A549 treated with CpdA at 1 μM for 4 hours (cell line): ENCODE measurements at places on chromosomes 3 and 15. TPM values are rescaled to one million over a fixed set of nuclear protein-coding genes. Genes with fewer than 3 reads are reported as not detected.

Gene DAG1
- 43.2 to 58.1 TPM (median 53.4 TPM) in 5 replicates for total RNA-seq

Gene PTH1R
- 0.37 to 0.52 TPM (median 0.48 TPM) in 4 of 5 replicates, not detected in the other for total RNA-seq

Gene C3orf22
- not detected in 5 replicates for total RNA-seq

Gene RTP1
- total RNA-seq: not detected in 5 replicates

Gene NMB
- 15.2 to 25.8 TPM (median 23.7 TPM) in 5 replicates for total RNA-seq

Gene ABHD10
- total RNA-seq: 19.8 to 27.1 TPM (median 22.4 TPM) in 5 replicates

Gene SEMA5B
- 0.17 to 0.40 TPM (median 0.29 TPM) in 5 replicates for total RNA-seq

Gene STRA6
- 51.0 to 75.4 TPM (median 63.6 TPM) in 5 replicates for total RNA-seq
